Right kidney (tissue), 9 donors: ENCODE measurements at places on chromosomes 3 and 15.

- DNase-seq: no peak
Measured at GRCh38 chr15:38369936-38370478, 83.9 kb upstream of the FAM98B start.

GRCh38 chr3:75237053-75237452 is 427.1 kb upstream of the FRG2C start:
- no peak for DNase-seq

- DNase-seq: no peak
Measured at GRCh38 chr3:172135820-172136219, 96.4 kb downstream of the FNDC3B start.

DNA sequence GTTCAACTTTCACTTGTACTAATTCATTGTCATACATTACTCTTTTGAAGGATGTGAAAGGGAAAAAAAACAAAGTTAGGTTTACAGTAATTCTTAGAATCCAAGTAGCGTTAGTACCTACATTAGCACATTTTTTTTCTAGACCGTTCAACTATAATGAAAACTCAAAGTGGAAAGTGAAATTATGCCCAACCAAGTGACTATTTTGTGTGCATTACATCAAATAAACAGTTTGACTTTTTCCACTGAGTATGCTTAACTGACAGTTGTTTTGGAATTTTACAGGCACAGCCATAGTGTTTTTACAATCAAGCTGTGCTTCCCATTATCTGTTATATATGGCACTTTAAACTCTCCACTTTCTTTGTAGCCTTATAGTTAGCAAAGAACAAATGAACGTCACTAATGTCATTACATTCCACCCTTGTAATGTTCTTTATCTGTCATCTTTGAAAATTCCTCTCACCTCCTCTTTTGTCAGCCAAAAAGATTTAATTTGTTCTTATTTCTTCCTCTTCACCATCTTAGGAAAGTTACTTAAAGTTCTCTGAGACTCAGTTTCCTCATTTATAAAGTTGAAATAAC is 142.3 kb upstream of the SOX2 start:
- no peak for DNase-seq

GRCh38 chr15:27254801-27255200 is 283.8 kb downstream of the GABRG3 start:
- no peak for DNase-seq

GRCh38 chr3:65483480-65483879 is 555.2 kb downstream of the MAGI1 start:
- no peak for DNase-seq

DNA sequence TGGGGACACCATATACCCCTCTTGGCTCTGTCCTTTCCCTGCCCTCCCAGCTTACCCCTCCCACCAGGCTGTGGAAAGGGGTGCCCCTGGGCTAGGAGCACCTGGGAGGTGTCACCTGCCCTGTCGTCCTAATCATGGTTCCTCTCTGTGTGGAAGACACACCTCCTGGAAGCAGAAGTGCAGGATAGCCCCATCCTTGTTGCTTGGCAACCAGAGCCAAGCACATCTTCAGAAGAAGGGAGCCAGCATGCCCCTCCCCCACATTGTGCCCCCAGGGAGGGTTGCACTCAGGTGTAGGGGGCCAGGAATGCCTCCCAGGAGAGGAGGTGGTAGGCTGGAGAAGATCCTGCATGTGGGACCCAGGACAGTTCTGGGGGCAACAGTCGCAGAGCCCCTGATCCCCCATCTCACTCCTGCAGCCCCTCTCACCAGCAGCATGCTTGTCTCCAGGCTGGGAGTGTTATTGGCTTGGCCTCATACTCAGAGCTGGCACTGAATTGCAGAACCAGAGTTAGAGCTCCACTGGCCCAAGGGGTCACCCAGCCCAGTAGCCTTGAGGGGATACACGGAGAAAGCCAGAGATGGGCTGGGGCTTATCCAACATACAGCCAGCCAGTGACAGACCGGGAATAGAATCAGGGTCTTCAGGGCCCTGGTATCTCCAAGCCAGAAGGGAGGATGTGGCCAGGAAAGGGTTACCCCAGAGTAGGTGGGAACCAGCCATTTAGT is 8.4 kb downstream of the RAB6B start:
- no peak for DNase-seq

DNA sequence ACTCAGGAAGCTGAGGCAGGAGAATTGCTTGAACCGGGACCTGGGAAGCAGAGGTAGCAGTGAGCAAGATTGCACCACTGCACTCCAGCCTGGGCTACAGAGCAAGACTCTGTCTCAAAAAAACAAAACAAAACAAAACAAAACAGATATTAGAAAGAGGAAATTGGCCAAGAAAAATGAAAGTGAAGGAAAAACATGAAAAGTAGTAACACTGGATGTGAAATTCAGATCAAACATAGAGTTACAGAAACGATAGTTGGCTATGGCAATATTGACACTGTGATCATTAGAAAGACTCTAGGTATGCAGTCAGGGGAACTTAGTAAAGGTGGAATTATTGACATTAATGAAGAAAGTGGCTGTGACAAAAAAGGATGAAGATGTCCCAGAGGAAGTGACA is 13.2 kb upstream of the TIPARP start:
- DNase-seq: no peak

GRCh38 chr3:160702290-160702689 is 25.3 kb downstream of the ARL14 start:
- DNase-seq: no peak

DNA sequence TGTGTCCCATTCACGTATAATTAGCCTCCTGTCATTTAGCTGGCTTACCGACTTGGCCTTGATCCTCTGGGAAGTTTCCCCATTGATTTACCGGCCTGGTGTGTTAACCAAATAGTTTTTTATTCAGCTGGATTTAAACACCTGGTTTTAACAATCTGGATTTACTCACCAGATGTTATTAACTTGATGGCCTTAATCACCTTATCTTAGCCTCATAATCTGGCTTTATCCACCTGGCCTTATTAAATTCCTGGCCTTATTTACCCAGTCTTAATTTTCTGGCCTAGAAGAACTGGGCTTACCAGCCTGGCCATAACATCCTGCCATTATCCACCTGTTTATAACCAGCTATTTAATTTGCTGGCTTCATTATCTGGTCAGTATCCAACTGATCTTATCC is 89.9 kb downstream of the IL12A start:
- no peak for DNase-seq

- no peak for DNase-seq
Measured at GRCh38 chr15:64035525-64035924, 10.8 kb downstream of the DAPK2 start.

- no peak for DNase-seq
Measured at GRCh38 chr15:96126859-96127258, 203.6 kb upstream of the NR2F2 start.

DNA sequence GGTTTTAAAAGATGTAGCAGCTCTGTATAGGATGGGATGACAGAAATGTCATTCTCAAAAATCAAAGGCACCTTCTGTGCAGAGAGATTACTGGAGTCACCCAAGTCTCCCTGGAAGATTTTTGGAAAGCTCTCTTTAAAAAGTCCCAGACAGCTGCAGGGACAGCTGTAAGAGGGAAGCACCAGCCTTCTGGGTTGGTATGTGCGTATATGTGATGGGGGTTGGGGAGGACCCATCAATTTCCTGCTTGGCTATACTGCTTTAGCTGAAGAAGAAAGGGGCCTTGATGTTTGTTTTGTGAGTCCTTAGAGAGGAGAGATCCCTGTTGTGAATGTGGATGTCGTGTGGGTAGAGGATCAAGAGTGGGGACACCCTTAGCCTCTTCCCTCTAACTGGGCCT is 5.4 kb upstream of the SEC11A start:
- DNase-seq: no peak

- no peak for DNase-seq
Measured at GRCh38 chr3:189727158-189727557, 96.0 kb downstream of the TP63 start.

DNA sequence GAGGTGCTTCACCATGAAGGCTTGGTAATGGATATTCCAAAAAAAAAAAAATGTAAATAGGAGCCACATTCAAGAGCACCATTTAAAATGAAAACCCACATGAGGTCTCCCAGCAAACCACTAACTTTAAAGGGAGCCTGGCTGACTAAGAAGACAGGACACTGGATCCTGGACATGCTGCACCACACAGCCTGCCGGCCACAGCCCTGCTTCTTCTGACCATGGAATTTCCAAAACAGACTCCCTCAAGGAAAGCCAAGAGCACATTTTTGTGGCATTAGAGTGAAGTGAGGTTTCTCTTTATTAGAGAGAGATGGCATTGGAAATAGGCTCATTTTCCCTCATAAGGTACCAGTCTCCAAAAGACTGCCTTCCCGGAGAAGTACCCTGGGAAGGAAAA is 113.9 kb downstream of the RORA start:
- DNase-seq: no peak

DNA sequence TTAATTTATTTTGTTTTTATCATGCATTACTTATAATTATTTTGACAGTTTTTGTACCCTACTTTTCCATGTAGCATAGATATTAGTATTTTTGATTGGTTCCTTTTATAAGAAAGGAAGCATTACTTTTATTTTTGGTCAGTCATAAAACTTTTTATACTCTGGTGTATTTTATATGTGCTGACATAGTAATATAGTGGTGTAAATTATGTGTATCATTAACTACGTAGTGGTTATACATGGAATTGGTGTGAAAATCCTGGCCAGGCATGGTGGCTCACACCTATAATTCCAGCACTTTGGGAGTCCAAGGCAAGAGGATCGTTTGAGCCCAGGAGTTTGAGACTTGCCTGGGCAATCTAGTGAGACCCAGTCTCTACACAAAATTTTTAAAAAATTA is 18.8 kb upstream of the NIPA2 start:
- no peak for DNase-seq

DNA sequence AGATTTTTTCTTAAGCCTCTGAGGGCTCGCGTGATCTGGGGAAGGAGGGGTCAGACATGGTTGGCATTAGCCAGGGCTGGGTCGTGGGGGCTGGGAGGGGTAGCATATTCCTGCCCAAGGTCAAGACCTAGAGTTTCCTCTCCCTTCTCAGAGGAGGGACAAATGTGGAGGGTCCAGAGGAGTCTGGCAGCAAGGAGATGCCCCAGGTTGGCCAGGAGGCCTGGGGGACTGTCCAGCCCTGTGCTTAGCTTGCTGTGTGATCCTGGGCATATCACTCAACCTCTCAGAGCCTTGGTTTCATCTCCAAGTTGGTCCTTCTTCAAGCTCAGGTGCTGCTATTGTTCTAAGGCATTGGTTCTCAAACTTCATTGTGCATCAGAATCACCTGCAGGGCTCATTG is 9.1 kb upstream of the CAMP start:
- no peak for DNase-seq

DNA sequence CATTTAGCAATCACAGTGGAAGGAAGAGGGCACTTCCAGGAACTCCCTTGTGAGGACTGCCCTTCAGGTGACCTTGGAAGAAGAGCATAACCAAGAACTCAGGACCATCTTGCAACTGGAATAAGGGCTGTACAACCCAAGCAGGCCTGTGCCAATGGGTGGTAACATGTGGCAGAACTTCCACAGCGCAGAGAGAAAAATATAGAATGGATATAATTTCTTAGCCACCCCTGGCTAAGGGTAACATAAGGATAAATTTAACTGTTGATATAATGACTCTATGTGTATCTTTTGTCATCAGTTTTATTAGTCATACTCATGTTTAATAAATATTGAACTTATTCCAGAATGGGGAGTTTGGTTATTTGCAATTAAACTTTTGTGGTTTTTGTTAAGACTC is 13.4 kb upstream of the MFSD1 start:
- DNase-seq: no peak

- no peak for DNase-seq
Measured at GRCh38 chr3:129608936-129609590, 2.6 kb upstream of the PLXND1 start.

GRCh38 chr15:62977952-62978811 is 64.4 kb upstream of the TPM1 start:
- no peak for DNase-seq

DNA sequence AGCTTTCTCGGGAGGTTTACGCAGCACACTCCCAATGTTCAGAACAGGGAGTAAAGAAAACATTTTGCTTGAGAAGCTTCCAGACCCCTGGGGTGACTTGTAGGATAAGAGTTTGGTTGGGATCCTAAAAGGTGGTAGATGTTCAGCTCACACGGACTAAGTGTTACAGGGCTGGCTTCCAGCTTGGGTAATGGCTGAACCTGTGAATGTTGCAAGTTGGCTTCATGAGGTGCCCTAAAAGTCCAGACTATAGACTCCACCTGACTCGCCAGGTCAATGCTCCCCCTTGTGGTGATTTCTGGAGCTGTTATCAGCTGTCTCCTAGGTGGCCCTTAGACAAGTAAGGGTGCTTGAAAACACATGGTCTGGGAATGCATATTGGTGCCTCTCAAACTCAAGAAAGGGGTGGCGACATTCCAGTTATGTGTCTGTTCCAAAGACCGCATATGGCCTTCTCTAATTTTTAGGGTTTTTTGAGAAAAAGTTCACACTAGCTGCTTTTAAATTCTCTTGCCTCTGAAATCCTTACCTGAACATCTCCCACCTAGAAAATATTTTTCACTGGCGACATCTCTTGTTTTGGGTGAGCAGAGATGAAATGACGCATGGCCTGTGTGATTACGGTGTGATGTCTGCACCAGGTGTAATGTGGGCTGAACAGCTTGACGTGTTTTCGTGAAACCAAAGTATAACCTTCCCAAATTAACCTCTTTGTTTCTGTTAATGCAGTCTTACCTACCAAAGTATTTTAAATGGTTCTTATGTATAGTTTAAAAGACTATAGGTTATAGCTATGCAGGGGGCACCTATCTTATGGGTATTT is 175.7 kb upstream of the KBTBD8 start:
- peak; percentile 26 for DNase-seq

GRCh38 chr3:127471142-127471541 is 119.4 kb downstream of the TPRA1 start:
- no peak for DNase-seq

- no peak for DNase-seq
Measured at GRCh38 chr3:34180532-34180931, 382.1 kb downstream of the PDCD6IP start.

- no peak for DNase-seq
Measured at GRCh38 chr3:9179826-9180763, 69.4 kb downstream of the SRGAP3 start.

GRCh38 chr15:83365370-83365938 is 81.0 kb upstream of the BNC1 start:
- DNase-seq: peak; percentile 70

DNA sequence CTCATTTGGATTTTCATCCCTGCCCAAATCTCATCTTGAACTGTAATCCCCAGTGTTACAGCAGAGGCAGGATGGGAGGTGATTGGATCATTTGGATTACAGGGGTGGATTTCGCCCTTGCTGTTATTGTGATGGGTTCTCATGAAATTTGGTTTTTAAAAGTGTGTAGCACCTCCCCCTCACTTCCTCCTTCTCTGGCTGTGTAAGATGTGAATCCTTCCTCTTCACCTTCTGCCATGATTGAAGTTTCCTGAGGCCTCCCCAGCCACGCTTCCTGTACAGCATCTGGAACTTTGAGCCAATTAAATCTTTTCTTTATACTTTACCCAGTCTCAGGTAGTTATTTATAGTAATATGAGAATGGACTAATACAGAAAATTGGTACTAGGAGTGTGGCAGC is 316.8 kb downstream of the PLCL2 start:
- DNase-seq: no peak

- no peak for DNase-seq
Measured at GRCh38 chr3:96706509-96706908, 107.9 kb upstream of the EPHA6 start.
